ENCODE measurements at places on chromosomes 7 and 10.

DNA sequence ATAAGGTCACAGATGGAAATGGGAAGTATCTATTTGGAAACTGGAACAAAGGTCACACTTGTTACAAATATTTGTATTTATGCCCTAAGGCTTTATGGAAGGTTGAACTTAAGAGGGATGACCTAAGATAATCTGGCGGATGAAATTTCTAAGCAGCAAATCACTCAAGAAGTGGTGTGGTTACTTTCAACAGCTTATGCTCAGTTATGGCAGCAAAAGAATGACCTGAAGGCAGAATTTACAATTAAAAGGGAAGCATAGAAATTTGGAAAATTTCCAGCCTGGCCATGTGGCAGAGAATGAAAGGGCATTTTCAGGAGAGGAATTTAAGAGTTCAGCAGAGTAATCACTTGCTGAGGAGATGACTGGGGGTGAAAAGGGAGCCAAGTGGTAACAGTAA, 95.8 kb upstream of the TNS3 start:
- DNase-seq: no peak

- no peak for DNase-seq
These were observed 108.9 kb downstream of the RNLS start for GRCh38 chr10:88473989-88474883.

- DNase-seq: no peak
These were observed 141.2 kb downstream of the MLLT10 start for GRCh38 chr10:21675157-21675796.

DNA sequence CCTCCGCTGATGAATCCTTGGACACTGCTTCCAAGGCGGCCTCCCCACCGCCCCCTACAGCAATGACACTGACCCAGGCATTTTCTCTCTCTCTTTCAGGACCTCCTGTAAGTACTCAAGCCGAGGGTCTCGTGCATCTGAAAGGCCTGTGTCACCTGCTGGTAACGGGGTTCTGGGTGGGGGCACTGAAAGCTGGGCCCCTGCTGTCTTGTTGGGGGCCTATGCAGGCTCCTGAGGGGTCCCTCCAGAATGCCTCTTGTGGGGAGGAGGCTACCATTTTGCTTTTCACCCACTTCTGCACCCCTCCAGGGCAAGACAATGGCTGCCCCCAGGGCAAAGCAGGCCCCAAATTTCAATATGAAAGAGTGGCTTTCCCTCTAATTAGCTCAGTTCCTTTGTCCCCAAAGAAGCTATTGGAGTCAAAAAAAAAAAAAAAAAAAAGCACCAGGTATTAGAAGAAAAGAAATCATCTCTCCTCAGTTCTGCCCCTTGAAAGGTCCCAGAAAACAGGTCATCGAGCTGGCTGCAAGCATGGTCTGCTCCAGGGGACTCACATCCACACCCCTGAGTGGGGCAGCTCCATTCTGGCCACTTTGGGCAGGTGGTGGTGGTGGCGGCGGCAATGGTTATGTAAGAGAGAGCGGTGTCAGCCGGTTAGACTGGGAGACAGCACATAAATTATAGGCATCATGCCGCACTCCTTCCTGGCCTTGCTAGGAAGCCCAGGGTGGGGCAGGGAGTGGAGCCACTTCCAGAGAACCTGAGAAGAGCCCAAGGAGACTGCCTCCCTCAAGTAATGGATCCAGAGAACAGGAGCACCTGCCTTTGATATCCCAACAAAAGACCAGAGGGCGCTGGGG, 66.2 kb downstream of the COL13A1 start:
- DNase-seq: no peak

GRCh38 chr10:119817991-119818888, 54.4 kb downstream of the MCMBP start:
- DNase-seq: no peak

DNA sequence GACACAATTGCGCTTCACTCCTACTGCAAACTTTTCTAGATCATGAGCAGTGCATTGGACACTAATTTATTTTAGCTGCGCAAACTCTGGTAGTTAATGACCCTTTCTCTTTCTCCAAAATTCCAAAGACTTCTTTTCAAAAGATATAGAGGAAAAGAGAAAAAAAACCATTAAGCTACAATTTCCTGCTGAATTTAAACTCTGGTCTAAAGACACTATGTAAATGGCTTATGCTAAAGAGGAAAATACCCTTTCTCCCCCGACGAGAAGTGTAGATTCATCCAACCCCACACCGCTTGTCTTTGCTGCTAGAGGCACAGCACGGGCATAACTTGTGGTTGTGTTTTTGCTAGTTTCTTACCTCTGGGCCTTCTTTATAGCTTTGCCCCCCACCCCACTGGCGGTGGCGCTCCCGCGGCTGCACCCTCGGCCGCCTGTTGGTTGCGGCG, 84.1 kb downstream of the SNX10 start:
- DNase-seq: peak; percentile 73

- no peak for DNase-seq
These were observed 621.0 kb downstream of the PARD3 start for GRCh38 chr10:34193931-34194626.

GRCh38 chr7:155375337-155376277, 77.9 kb downstream of the INSIG1 start:
- no peak for DNase-seq

- DNase-seq: no peak
These were observed 115.2 kb upstream of the MDFIC start for GRCh38 chr7:114806590-114807162.

DNA sequence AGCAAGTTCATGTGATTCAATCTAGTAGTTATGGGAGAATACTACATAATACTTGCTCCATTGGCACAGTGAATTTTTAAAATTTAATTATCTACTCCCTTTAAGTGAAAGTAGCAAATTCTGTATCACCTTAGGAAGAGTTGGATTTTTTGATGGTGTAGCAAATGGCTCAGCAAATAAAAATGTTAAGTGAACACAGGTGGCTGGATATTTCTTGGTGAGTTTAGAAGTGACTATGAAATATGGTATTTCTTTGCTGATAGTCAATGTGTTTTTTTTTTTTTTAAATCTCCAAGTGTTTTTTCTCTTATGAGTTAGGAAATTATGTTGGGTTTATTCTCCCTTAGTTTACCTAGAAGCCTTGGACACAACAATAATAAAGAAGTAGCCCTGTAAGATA, 67.8 kb downstream of the CREM start:
- DNase-seq: no peak

DNA sequence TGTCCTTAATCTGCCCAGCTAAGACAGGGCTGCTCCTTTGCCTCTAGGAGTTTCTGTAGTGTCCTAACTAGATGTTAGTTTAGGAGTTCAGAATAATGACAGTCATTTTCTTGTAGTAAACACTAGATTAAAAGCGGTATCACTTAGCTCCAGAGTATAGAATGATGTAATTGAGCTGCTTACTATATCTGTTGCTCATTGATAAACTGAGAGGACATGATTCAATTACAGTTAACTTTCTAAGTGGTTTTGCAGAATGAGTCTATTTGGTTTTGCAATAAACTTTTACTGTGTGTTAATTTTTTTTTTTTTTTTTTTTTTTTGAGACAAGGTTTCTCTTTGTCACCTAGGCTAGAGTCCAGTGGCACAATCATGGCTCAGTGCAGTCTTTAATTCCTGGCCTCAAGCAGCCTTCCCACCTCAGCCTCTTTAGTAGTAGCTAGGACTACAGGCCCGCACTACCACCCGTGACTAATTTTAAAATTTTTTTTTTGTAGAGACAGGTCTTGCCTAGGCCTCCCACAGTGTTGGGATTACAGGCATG, 1.8 kb downstream of the STMP1 start:
- DNase-seq: no peak

All from hematopoietic multipotent progenitor cell (in vitro differentiated cells).